Kidney capillary endothelial cell (primary cell): ENCODE measurements at places on chromosomes 5 and 9.

DNA sequence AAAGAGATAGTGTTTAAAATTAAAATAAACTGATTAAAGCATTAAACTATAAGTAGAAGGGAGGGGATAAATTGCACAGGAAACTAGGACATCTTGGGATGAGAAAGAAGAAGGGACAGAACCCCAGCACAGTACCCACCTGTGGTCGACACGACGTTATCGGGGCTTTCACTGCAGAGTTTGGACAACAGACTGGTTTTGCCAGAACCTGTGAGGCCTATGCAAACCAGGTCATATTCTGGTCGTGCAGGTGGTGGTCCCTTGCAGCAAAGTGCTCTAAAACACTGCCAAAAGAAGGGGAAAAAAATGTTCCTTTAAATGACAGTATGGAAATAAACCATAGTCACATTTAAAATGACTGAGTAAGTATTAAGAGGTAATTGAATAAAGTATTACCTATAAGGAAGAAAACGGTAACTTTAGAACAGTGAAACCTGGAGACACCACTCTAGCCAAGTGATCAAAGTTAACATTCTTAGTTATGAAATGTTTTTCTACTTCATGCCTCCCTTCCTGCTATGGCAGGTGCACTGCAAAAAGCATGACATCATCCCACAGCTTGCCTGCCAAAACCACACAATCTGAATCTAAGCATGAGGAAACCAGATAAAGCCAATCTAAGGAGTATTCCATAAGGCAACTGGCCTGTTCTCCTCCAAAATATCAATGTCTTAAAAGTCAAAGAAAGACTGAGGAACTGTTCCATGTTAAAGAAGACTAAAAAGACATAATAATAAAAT, 138.6 kb downstream of the ARL15 start:
- no peak for DNase-seq

- DNase-seq, result no peak
Measured at GRCh38 chr9:37425298-37425752, 2.8 kb downstream of the GRHPR start.

DNA sequence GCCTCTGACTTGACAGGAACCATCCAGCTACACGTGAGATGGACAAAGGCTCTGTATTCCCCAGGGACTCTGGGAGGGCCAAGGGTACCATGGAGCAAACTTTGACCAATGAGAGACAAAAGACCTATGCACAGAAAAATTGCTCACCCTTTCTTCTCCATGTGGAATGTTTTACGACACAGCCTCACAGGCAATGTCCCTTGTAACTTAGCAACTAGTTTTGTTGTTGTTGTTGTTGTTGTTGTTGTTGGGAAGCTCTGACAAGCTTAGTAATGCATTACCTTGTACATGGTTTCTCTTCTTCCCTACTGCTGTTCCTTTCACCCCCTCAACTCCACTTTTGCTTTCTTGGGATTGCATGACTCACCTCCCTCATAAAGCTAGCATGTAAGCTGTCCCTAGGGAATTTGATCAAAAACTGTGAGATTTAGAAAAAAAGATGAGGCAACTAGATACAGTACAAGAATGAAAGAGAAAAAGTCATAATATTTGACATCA, 550.9 kb downstream of the RAB3C start:
- DNase-seq, result peak; percentile 30

DNA sequence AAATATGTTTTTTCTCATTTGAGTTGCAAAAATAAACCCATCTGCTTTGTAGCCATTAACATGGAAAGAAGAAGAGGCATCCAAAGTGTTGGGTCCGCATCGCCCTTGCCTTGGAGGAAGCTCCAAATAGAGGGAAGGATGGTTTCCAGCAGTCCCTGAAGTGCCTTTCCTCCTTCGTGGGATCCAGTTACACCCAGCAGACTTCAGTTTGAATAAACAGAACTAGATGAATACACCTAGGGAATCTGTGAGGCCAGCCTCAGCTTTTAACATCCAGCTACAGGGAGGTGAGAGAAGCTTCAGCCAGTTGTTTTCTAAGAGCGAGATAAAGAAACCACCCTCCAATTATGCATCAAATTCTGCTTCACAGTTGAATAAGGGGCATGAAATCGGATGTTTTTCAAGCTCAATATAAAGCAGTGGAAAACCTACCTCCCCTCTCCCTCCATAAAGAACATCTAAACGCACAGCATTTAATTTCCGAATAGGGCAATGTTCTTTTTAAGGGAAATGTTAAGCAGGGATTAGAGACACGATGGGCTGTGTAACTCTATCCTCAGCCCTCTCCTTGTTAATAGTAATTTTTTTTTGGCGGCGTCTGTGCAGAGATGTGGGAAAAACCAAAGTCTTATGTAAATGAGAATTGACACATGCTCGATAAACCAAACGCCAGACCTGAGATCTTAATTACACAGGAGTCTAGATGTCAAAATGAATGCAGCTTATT, 264.7 kb downstream of the SLIT3 start:
- DNase-seq, result no peak

DNA sequence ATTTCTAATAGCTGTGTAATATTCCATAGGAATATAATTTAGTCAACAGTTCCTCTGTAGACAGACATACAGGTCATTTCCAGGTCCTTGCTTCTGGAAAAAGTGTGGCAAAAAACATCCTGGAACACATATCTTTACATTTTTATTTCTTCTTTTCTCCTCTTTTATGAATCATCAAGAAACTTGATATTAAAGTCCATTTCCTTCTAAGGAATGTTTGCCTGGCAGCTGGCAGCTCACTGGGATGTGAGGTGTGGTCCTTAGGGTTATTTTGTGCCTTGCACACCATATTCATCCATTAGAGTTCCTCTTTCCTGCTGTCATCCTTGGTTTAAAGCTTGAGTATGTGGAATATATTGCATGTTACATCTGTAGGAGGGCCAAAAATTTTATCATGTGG, 122.0 kb downstream of the GALNT10 start:
- DNase-seq, result no peak

DNA sequence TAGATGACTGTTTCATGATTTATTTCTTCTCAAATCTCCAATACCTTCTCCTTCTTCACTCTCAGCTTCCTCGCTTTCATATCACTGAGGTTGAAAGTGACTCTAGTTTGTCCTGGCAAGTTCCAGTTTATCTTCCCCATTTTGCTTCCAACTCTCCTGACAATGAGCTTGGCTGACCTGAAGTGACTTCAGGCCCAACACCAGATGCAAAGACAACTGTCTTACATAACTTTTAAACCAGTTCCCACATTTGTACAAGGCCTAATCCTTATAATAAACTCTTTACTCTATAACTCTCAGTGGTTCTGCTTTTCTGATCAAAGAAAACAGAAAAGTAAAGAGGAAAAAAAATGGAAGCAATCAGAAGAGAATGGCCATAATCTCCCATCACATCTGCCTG, 22.0 kb downstream of the GNG10 start:
- no peak for DNase-seq

DNA sequence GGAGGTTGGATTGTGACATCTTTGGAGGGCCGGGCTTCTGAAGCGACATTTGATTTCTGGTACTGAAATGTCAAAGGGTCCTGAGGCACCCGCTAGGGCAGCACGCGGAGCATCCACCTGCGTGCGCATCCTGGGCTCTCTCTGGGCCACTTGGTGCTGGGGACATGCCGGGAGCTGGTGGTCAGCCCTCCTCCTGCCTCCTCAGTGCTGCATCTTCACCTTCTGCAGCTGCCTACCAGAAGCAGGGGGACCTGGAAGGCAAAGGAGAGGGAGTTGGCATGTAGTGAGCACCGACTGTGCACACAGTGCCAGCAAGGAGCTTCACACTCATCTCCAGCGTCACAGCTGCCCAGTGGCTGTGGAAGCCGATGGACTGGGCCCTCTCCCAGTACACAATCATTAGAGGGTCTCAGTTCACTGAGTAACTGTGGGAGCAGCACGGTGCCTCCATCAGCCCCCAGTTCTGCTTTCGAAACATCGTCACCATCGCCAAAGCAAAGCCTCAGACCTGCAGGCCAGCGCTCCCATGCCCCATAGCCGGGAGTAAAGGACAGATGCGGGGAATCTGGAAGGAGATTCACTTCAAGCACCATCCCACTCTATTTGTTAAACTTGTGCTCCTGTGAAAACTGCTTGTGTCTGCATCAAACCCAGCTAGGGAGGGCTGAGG, 138.4 kb downstream of the KCNIP1 start:
- DNase-seq, result no peak

GRCh38 chr5:94562327-94562971, 56.0 kb downstream of the KIAA0825 start:
- DNase-seq, result no peak

- no peak for DNase-seq
Measured at GRCh38 chr5:21826884-21827283, 1026.3 kb downstream of the CDH12 start.
